HT-29 (cell line): ENCODE measurements at places on chromosomes 4 and X.
A peak's percentile ranks its signal among the peaks of the same experiment; 100 is the strongest.

- DNase-seq: no peak
Observed at GRCh38 chr4:67632492-67632891, 68.5 kb downstream of the UBA6 start.

GRCh38 chr4:151000747-151001429 lies 14.2 kb downstream of the LRBA start:
- no peak for DNase-seq

DNA sequence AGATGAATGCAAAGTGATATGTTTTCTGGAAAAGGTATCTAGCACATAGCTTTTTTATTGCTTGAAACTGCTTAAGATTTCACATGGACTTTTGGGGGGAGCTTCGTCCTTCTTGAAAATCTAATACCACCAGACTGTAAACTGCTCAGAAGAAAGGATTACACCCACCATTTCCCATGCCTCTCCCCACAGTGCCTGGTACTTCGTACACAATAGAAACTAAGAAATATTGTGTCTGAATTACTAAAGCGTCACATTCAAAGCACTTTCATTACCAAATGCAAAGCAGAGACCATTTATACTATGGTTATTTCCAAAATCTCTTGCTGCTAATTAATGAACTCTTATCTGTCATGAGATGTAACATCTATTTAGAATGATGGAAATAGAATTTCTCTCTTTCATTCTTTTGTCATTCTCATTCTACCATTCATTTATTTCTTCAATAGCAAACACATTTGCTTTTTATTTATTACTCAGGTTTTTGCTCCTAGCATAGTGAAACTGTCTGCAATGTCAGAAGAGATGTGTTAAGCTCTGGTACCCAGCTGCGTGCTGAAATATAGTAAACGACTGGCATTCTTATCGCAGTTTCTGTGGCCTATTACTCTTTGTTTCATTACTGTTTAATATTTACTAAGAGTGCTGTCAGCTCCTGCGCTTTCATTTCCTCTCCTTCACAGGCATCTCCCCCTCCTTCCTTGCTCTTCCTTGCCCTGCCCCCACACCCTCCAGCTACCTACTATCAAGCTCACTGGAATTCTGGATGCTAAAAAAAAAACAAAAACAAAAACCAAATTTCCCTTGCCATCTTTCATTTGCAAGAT lies 51.4 kb upstream of the RAPGEF2 start:
- DNase-seq: no peak

GRCh38 chrX:48934581-48935300 lies 15.9 kb upstream of the PIM2 start:
- DNase-seq: no peak

- peak; percentile 71 for DNase-seq
Observed at GRCh38 chr4:157045507-157046127, 30.3 kb upstream of the GLRB start.

GRCh38 chr4:24701683-24702082 lies 93.7 kb upstream of the SOD3 start:
- no peak for DNase-seq

- DNase-seq: no peak
Observed at GRCh38 chrX:9855561-9856283, 69.5 kb downstream of the SHROOM2 start.

GRCh38 chrX:106139048-106139447 lies 29.1 kb upstream of the PWWP3B start:
- DNase-seq: no peak

DNA sequence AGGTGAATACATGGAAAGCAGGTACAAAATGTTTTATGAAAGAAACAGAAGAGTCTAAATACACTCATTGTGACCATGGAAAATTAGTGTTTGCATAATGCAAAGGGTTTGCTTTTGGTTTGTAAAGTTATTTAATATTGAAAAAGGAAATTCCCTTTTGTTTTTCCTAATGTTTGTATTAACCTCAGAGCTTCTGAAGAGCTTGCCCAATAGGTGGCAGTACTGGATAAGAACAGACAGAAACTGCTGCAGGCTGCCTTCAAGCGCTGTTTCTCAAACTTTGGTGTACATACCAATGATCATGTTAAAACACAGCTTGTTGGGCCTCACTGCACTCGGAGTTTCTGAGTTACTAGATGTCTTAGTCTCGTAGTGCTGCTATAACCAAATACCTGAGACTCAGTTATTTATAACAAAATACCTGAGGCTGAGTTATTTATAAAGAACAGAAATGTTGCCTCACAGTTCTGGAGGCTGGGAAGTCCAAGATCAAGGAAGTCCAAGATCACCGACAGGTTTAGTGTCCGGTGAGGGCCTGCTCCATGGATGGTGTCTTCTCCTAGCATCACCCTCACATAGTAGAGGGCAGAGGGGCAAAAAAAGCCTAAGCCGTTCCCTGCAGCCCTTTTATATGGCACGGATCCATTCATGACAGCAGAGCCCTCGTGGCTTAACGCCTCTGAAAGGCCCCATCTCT lies 54.2 kb downstream of the SUPT20HL2 start:
- peak; percentile 54 for DNase-seq
